ENCODE measurements at places on chromosomes 13 and 19.

DNA sequence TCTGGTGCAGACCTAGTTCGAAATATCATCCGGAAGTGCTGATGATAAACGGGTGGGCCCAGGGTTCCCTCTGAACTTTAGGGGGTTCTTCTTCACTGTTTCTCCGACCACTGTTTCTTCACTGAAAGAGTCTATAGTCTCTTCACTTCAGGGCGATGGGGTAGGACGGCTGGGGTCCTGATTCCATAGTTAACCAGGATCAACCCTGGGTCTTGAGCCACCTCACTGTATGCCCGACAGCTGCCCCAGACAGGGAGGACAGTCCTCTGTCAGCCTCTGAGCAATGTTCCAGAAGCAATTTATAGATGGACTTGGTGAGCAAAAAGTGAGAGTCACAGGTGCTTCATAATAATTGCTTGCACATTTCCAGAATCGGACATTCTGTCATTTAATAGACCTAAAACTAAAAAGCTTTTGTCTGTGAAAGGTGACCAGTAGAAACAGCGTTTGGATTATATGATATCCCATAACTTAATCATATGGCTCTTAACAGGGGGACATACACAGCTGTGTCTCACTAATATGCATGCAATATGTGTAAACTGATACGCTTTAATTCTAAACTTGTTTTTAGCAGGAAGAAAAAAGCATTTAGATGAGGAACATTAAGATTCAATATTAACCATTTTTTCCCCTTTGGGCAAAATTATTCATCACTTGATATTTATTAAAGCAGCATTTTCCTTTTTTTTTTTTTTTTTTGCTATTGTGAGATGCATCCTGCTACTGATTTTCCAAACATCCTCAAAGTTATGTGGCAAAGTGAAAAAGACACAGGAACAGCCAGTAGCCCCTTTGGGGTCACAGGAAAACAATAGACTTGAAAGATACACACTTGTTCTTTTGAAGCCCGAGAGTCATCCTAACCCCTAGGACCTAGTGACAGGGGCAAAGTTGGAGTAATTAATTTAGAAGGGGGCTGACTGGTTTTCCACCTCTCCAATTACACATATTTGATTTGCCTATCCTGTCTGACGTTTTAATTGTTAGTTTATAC, 277.0 kb downstream of the ZNF536 start:
- DNase-seq, result no peak

DNA sequence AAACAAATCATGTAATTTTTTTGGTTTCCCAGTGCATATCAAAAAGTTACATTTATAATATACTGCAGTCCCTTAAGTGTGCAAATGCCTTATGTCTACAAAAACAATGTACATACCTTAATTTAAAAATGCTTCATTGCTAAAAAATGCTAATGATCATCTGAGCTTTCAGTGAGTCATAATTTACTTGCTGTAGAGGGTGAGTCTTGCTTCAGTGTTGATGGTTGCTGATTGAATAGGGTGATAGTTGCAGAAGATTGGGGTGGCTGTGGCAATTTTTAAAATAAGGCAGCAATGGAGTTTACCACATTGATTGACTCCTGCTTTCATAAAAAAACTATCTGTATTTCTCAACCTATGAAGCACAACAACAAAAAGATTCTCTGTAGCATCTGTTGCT, 613.9 kb downstream of the TBC1D4 start:
- DNase-seq, result no peak

GRCh38 chr19:38726761-38727301, 17.4 kb downstream of the CAPN12 start:
- DNase-seq, result no peak

GRCh38 chr13:48625413-48626076, 28.2 kb upstream of the CYSLTR2 start:
- no peak for DNase-seq

DNA sequence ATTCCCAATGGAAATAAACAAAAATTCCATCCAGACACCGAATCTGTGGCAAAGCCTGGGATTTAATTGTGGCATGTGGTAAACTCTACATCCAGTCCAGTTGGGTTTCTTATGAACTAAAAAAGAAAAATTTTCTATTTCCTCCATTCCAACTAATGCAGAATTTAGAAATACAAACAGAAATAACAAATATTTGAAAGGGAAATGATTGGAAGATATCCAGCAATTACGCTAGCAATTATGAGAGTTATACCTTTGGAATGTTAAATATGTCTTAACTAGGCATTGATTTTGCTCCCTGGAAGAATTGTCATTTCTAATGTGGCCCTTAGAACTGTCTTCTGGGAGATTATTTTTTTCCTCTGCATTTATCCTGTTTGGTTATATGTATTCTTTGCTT, 421.4 kb upstream of the KLHL1 start:
- no peak for DNase-seq

GRCh38 chr19:42280815-42281145, 11.7 kb downstream of the CIC start:
- DNase-seq, result no peak

- no peak for DNase-seq
These were observed 531.9 kb downstream of the KLF12 start for GRCh38 chr13:73602295-73602694.

DNA sequence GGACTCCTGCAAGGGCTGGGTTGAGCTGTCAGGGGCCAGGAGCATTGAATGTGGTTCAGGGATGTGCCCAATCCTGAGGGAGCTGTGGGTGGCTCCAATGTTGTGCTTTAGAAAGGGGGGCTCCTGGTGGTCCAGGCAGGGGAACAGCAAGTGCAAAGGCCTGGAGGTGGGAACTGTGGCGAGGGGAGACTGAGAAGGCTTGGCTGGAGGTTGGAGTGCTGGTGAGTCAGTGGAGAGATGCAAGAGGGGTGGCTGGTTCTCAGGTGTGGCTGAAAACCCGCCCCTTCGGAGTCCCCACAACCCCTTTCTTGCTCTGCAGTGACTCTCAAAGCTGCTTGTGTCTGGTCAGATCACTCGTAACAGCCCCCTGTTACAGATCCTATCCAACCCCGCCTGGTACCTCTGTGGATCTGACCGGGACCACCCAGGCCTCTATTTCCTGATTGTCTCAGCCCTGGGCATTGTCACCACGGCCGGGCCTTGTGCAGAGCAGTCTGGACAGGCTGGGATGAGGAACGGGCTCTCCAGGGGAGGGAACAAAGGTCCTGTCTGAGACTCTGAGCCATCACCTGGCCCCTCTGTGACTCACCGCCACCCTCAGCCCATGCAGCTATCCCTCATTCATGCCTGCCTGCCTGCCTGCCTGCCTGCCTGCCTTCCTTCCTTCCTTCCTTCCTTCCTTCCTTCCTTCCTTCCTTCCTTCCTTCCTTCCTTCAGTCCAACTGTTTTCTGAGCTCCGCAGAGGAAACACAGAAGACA, 1.4 kb upstream of the KCNN1 start:
- peak; percentile 39 for DNase-seq

DNA sequence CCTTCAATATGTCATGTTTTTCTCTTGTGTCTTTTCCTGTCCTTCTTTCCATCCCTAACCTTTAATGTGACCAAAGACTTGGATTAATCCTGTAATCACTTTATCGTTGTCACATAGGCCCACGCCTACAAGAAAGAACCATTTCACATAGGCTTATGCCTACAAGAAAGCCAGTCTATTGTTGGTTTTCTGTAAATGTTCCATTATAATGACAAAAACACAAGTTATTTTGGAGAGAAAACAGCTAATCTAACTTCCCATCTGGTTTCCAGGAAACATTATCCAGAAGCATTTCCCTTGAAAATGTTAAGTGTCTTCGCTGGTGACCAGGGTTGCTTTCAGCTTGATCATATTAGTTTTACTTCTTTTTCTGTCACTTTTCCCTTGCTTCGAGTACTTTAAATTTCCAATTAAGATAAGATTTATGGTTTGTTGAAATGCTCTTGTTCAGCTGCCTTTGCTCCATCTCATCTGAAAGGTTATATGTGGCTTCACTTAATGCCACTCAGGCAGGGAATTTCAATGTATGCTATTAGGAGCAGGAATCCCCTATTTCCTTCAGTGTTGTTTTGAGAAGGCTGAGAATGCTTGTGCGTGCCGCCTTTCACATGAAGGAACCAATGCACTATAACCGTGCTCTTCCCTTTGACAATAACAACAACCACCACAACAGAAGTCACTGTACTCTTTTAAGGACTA, 708.2 kb downstream of the EFNB2 start:
- DNase-seq, result no peak

GRCh38 chr19:6161271-6161850, 25.9 kb downstream of the ACSBG2 start:
- peak; percentile 59 for DNase-seq

DNA sequence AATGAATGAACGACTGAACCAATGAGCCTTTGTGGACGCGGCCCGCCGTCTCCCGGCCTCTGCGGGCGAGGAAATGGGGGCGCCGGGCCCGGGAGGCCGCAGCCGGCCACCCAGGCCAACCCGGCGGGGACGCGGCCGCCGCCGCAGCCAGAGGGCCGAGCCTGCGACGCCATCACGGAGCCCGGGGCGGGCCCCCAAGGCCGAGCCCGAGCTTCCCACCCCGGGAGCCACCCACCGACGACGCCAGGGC, 216 bp downstream of the SUGP2 start:
- DNase-seq, result no peak

DNA sequence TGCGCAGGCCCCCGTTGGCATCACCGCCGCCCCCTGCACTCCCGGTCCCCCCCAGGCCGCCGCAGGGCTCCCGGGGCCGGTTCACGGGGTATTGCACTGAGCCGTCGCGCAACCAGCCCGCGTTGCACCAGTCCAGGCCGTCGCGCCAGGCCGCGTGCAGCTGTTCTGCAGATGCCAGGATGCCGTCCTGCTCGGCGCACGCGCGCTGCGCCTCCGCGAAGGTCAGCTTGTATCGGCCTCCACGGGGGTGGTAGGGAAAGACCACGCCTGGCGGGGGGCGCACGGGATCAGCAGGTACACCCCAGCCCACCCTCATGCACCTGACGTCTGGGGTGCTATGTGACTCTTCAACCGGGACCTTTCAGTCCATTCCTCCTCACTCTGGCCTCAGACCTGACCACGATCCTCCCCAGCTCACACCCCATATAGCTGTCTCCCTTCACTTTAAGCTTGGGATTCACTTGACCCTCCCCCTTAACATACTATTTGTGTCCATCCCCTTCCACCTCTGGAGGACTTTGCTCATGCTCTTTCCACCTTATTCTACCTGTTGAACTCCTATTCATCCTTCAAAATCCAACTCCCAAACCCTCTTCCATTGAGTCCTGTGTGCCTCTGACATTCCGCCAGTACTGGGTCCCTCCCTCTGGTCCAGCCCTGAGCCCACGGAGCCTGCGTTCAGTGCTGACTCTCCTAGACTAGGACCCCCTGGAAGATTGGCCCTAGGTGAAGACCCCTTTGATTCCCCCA, 14.3 kb downstream of the TM6SF2 start:
- no peak for DNase-seq

DNA sequence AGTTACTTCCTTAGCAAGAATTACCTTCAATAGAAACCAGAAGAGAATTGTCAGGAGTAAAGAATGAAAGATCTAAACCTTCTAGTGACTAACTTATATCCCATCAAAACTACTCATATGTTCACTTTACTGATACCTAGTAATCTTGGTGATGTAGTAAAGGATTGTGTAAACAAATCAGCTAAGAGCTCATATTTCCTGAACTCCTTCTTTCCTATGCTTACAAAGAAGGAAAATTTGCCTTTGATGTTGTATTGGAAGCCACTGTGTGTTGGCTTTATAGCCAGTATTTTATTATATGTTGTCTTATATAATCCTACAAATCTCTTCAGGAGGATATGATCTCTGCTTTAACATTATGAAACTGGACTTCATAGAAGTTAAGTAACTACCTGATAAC, 671.0 kb downstream of the PCDH9 start:
- no peak for DNase-seq

- peak; percentile 25 for DNase-seq
These were observed 498.6 kb downstream of the EFNB2 start for GRCh38 chr13:106036870-106037269.

GRCh38 chr19:18501832-18502231, 20.0 kb downstream of the ELL start:
- no peak for DNase-seq

- peak; percentile 21 for DNase-seq
These were observed 188.3 kb downstream of the KLF12 start for GRCh38 chr13:73945871-73946270.

GRCh38 chr13:98454389-98454881, 122.5 kb downstream of the STK24 start:
- DNase-seq, result no peak

DNA sequence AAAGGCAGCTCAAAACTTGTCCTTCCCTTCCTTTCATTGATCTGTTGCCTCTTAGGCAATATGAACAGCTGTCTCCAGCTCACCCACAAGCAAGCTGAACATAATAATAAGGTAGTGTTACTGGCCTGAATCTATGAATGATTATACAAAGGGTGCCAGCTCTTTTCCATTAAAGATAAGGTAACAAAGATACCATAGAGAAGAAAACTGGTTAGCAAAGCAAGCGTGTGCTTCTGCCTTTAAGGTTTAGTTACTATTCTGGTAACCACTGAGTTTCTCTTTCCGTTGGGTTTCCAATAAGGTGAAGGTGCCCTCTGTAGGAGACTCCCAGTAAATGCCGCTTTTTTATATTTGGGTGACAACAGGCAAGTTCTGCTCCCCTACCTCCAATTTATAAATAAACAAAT, 12.1 kb upstream of the DACH1 start:
- DNase-seq, result peak; percentile 45

GRCh38 chr19:9205501-9206113, 13.8 kb downstream of the OR7D4 start:
- peak; percentile 63 for DNase-seq

- no peak for DNase-seq
These were observed 852 bp downstream of the SCEL start for GRCh38 chr13:77536358-77536757.

- no peak for DNase-seq
These were observed 385.8 kb downstream of the ZNF536 start for GRCh38 chr19:30757837-30758617.

DNA sequence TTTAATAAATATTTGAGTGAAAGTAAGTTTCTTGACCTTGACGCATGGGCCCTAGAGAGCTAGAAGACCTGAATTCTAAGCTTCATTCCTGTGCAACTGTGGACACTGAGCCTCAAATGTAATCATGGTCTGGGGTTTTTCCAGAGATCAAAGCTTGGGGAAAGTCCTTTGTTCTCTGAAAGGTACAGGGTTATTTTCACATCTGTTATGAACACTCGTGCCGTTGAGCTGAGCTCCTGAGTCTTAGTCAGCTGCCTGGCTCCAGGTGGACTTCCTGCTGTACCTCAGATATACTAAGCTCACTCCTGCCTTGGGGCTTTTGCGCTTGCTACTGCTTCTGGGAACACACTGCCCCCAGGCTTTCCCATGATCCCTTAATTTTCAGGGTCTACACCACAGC, 7.5 kb upstream of the ZBTB32 start:
- no peak for DNase-seq

DNA sequence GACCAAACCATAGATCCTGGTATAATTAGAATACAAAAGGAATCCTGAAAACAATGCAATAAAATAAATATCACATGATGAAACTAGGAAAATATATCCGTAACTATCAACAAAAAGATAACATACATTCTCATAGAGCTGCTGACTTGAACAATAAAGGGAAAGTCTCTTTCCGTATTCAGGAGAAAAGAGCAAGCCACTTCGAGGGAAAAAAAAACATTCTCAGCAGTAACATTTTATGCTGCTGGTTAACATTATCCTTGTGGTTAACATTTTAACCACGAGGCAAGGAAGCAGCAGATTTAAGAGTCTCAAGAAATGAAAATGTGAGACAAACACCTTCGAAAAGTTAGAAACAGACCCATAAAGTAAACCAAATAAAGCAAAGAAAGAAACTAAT, 25.8 kb downstream of the NALCN start:
- no peak for DNase-seq
